Tibial nerve (tissue), 4 donors: ENCODE measurements at places on chromosomes 2 and 18. TPM values are rescaled to one million over a fixed set of nuclear protein-coding genes. Genes with fewer than 3 reads are reported as not detected.
A peak's percentile ranks its signal among the peaks of the same experiment; 100 is the strongest.

UGT1A3 gene
- total RNA-seq: not detected

DNA sequence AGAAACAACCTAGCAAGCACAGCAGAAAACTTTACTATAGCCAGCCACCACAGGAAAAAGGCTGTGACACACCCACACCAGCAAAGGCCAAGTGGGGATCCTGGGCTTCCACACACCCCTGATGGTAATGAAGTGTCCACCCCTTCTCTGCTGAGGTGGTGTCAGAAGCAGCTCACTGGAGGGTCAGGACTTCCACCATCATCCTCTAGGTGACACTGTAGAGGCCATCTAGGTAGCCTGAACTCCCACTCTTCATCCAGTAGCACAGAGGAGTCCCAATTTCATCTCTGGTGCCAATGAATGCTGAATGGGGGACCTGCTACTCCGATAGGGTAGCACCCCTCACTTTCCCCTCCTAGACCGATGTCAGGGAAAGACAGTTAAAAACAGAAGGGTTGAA is 1544.4 kb downstream of the LRP1B start:
- DNase-seq: no peak

- DNase-seq: no peak
Observed at GRCh38 chr2:167190053-167190452, 301.8 kb downstream of the XIRP2 start.

GRCh38 chr2:181784556-181784955 is 104.2 kb upstream of the NEUROD1 start:
- DNase-seq: no peak

ZCCHC2 gene
- total RNA-seq: 32.4 TPM

DNA sequence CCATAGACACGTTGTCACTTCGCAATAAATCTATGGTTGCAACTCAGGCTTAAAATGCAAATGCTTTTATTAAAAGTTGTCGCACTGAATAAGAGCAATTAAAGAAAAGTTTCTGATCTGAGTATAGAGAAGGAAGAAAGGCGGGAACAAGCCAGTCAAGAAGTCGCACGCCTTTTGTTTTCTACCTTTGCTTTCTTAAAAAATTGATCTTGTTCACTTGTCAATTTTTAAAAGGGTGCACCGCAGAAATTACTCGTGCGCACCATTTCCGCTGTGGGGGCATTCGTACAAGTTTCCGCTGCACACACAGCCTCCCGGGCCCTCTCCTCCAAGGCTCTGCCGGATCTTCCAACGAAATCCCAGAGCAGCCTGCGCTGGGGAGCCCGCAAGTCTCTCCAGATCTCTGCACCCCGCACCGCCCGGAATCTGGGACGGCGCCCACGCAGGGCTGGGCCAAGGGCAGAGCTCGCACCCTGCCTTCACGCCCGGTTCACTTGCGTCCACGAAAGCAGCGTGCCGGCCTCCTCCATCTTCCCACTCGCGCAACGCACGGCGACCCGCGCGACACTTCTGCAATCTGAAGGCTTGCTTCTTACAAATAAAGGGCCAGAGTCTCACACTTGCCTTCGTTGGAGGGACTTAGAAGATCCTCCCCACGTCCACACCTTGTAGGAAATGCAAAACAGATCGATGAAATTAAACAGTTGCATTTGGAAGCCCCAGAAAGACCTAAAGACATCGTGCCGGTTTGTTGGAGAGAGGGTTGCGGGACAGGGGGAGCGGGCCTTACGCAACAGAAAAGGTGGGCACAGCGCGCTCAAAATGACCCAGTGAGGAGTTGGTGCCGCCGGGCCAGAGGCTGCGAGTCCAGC is 2.6 kb upstream of the SALL3 start:
- DNase-seq: no peak

- DNase-seq: no peak
Observed at GRCh38 chr2:111627256-111627655, 256.7 kb downstream of the ANAPC1 start.

GRCh38 chr2:40093021-40093675 is 314.1 kb upstream of the THUMPD2 start:
- no peak for DNase-seq

CNTNAP5 gene
- total RNA-seq: under 0.01 TPM

SLC66A2 gene
- total RNA-seq: 198 TPM

DNA sequence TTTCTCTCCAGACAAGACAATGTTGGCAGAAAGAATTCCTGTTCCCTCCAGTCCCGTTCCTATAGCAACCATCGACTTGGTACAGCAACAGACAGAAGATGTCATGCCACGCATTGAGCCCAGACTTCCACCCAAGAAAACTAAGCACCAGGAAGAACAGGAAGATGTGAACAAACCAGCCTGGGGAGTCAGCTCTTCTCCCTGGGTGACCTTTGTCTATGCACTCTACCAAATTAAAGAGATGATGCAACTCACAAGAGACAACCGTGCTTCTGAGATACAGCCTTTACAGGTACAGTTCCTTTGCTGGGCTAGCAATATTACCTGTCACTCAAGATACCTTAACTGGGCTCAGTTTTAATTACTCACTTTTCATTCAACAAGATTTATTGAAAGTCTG is 37.1 kb downstream of the NEMP2 start:
- no peak for DNase-seq

EGR4 gene
- not detected for total RNA-seq

DNA sequence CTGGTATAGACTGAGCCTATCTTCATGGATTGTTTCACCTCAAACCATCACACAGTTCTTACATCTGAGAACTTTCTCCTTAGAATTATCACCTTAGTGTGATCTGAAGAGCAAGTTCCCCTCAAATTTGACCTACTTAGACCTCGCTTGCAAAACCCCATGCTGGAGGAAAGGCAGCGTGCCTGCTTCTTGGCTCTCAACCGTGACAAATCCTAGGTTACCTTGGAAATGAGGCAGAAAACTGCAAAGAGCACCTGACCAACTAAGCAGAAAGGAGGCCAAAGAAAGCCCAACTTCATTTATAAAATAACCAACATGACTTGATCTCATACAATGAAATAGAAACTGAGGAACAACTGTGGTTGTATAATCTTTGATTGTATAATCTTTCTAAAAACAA is 146.4 kb downstream of the RAB3GAP1 start:
- DNase-seq: no peak

DSG1 gene
- not detected for total RNA-seq

DNA sequence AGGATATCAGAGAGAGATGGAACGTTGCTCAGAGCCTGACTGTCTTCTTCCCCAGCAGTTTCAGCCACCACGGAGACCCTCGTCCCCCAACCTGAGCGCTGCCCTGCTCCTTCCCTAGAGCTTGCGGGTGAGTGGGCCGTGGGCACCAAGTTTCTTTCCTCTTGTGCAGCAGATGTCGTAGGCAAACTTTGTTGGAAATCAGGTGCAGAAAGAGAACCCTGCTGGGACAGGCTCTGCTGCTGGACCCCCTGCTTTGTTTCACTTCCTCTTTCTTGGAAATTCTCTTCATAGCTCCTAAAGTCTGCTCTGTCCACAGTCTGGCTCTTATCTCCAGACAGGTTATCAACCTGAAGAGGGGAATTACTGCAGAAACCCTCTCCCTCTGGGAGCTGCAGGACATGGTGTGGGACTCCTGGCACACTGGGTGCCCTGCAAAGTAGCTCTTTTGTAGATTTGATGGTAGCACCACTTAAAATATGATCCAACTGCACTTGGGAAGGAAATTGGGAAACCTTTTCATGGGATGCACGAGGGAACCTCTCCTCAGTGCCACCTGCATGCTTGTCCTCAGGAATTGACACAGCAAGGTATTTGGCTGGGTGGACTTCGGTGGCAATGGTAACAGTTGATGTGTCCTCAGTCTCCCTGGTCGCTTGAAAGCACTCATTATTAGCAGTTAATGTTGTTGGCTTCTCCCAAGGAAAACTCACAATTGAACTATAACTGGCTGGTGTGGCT is 92.2 kb downstream of the ALPK2 start:
- no peak for DNase-seq

DNA sequence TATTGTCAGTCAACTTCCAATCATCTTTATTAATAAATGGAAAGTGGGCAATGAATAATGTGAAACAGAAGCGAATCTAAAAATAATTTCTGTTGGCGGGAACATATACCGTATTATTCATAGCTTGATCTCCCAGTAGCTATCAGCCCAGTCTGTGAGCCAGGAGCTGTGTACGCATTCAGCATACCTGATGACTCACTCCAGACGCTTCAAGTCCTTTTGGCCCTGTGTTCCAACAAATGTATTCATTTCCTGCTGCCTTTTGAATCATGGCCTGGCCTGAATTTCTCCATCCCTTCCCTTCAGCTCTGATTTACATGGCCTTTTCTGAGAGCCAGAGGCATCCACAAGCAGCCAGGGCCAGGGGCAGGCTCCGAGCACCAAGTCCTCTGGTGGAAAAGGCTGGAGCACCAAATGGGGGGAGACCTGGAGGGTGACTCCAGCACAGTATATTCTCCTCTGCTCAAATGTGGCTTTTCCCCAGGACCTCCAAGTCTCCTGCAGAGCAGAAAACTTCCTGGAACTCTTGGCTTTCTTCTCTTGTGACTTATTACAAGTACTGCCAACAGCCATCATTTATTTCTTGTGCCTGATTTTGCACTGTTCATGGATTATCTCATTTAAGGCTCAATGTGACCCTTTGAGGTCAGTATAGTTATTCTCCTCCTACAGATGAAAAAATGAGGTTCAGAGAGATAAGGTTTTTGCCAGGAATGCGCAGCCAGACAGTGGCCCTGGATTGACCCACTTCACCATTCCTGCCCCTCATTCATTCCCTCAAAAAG is 108.7 kb downstream of the EN1 start:
- no peak for DNase-seq

- peak; percentile 40 for DNase-seq
Observed at GRCh38 chr2:69827796-69828540, 1.5 kb upstream of the GMCL1 start.

DNA sequence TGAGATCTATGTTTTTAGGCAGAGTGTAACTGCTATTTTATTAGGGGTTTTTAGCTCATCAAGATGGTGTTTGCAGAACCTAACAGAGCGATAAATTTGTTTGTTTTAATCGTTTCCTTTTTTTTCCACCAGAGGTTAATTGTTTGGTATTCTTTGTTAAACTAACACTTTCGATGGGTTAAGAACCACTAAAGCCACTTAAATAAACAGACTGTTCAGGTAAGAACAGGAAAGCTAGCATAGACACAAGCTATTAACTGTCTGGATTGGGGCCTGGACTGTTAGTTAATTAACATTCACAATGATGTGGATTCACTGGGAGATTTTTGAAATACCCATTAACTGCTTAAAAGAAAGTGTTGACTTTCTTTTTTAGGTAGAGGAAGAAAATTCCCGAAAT is 209.0 kb upstream of the COPS8 start:
- DNase-seq: no peak

DNA sequence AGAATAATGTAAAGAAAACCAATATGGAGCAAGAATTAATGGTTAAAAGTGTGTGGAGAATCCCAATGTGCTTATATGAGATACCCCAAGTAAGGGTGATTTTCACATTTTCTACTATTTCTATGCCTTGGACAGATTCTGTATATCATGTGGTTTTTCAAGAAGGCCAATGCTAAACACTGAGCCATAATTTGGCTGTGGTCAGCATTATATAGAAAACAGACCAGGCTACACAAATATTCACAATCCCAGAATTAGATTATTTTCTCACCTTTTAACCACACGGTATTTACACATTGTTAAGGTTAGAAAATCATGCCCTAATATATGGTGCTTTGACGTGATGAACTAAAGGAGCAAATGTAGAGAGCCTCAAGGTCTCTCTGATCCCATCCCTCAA is 277.4 kb upstream of the LRATD1 start:
- DNase-seq: no peak

- no peak for DNase-seq
Observed at GRCh38 chr2:237280229-237280628, 133.7 kb downstream of the COL6A3 start.

DNA sequence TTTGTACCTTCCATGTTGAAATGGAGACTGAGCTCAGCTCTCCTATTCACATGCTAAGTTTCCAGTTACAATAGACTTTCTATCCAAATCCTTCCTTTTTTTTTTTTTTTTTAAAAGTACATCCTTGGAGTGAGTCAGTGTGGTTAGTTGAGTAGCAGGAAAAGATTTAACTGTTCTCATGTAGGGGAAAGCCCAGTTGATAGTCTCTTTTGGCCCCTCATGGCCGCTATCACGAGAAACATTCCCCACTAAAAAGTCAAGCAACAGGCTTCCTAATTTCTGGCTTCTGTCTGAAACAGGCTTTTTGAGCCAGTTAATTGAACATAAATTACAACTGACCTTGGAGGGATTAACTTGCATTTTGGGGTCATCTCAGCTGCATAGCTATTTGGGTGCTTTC is 161.3 kb downstream of the MEIS1 start:
- DNase-seq: no peak

- DNase-seq: no peak
Observed at GRCh38 chr2:32248299-32248698, 16.4 kb downstream of the NLRC4 start.

GRCh38 chr2:236180831-236181453 is 12.8 kb upstream of the GBX2 start:
- DNase-seq: peak; percentile 55

DNA sequence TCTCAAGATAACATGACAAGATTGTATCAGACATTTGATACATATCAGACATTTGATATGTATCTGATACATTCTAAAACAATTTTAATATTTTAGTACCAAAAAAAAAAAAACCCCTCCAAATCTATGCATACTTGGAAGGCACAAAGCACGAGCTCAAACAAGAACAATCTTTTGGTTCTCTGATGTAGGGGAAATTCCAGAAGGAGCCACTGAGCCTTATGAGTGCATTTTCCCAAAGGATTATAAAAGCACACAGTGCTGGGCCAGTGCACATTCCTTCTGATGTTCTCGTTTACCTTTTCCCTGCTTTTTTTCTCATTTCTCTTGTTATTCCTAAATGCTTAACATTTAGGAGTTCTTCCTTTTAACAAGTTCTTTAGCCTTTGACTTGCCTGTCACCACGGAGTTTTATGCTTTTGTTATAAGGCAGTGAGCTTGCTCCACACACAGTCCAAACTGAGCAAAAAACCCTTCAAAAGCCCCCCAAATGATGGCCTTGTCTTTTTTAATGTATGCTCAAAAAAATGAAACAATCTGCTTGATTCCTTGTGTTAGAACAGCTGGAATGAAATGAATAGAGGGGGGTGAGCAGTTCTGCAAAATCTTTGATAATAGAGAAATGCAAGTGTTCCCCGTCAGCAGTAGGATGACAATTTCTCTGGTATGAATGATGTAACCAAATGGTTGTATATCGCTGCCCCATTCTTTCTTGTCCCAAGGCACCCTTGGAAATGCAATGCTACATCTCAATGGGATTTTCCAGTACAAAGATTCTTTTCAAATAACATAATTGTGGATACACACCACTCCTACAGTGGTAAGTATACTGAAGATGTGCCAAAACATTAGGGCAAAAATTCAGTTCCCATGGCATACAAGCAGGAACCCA is 597.2 kb upstream of the ZEB2 start:
- no peak for DNase-seq

CPS1 gene
- 8.2 TPM for total RNA-seq
